Activated T-cell treated with anti-CD3 and anti-CD28 coated beads, Interleukin-2, amount 50 U/mL, for 24 hours (primary cell): ENCODE measurements at places on chromosomes 7 and 10.

DNA sequence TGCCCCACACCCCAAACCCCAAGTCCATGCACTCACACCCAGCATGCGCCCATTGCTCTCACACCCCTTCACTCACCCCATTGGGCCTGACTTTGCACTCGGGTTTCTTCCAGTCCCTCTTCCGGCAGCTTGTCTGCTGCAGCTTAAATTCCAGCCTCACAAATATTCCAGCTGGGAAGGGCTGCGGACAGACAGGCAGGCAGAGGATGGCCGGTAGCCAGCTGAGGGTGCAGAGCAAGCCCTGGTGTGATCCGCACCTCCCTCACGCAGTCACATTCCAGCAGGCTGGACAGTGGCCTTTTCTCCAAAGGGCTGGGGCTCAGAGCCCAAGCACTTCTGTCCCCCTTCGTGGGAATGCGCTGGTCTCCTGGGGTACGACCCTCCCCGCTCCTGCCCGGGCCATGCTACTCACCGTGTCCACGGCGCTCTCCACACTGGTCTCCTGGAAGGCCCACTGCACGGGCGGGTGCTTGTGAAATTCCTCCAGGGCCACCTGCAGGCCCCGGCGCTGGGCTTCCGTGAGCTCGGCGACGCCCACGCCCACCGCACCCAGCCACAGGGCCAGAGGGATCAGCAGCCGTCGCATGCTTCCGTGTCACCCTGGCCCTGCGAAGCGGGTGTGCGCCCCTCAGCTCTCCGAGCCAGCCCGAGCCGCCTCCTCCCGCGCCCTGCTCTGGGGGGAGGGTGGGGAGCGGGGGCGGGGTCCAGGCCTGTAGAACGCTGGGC, 1.2 kb downstream of the RARRES2 start:
- no peak for DNase-seq

DNA sequence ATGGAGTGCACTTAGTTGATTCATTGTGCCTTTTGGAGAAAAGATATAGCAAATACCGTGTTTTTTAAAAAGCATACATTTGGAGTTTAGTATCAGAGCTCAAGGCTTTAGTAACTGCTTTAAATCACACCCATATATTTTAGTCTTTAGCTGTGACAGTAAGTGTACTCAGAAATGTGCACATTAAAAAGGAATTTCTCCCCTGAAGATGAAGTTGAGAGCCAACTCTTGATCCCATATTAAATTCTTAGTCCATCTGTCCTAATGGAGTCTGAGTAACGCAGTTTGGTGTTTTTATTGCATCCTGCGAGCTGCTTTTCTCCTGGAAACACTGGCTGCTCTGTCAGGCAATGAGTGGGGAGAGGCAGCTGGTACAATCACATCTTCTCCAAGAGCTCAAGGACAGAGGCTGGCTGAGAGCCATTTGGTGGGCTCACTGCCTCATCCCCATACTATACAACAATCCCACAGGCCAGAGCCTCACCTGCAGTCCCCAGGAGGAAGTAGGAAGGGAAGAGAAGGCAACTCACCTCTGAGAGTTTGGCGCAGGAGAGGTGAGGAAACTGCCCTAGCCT, 473.6 kb upstream of the C7orf33 start:
- DNase-seq = no peak

- no peak for DNase-seq
These were observed 69.8 kb downstream of the ZMIZ1 start for GRCh38 chr10:79138449-79139123.

DNA sequence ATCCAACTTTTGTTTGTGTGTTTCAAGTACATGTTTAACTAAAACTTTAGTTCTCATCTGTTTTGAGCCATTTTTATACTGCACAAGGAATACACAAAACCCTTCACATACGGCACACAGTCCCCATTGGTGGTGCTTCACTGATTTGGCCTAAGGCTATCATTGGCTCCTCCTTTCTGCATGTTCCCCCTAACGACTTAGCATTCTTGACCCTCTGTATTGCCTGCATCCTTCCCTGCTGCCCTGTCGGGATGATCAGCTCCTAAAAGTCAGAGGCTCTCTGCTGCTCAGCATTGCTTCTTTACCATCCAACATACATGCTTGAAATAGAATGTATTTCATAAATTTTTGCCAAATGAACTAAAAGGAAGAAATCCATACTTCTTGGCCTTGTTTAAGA, 111.4 kb upstream of the ABCB5 start:
- no peak for DNase-seq

DNA sequence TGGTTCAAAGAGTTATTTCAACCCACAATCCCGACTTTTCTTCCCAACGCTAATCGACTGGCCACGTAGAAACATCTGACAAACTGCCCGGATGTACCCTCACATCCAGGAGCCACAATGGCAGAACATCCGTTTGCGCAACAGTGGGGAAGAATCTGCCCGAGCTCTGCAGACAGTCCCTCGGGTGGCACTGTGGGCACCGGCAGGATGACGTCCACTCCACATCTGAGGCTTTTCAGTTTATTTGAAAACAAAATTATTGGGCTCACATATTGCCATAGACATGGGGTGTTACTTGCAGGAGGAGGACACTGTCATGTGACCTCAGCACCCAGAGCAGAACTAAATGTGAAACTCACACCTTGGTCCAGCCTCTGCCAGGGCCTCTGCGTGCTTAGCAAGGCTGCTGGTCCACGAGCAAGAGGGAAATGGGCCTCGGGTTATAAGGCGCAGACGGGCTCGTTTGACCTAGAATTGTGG, 84.1 kb downstream of the MKI67 start:
- DNase-seq = no peak

GRCh38 chr10:34912771-34913170, 97.7 kb upstream of the PARD3 start:
- DNase-seq = no peak

DNA sequence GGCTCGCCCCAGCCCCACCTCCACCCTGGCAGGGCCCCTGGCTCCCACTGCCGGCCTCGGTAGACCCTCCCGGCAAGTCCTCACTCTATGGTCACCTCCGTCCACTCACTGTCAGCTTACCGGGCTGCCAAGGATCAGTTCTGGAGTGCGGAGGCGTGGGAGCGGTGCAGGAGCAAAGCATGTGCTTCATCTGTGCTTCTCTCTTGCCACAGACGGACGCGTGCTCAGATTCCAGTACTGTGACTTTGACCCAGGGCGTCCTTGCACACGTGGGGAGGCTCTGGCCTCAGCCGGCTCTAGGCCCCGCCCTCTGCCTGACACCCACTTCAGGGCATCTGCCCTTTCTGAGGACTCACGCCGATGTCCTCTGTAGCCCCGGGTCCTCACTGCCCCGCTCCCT, 547.5 kb upstream of the FOXK1 start:
- no peak for DNase-seq

DNA sequence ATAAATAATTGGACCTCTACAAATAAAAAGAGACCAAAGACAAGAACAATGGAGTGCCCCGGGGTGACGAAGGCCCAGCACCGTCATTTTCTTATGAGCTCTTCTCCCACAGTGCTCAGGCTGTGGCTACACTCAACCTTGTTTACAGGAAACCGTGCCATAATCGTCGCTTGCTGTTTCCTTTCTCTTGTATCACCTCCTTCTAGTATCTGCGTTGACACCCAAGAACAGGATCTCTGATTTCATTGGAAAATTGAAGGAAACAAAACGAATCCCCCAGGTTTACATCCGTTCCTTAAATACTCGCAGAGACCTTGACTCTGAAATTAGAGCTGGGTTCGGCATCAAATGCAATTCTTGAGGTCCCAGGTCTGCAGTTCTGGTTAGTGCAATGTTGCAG, 1.7 kb upstream of the IGFBP3 start:
- no peak for DNase-seq

DNA sequence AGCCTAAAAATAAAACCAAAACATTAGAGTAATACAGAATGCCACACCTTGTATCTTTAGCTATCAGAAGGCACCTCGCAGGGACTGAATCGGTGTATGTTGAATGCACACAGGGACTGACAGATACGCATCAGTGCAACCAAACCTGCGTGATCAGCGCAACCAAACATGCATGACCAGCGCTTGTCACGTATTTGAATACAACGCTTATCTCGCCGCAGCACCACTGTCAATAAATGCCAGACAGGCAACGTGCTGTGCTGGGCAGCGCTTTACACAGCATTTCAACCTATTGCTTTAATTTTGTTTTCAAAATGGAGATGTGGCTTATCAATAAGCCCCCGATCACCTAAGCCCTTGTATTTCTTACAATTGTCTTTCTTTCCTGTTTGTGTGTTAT, 242.4 kb downstream of the SFMBT2 start:
- DNase-seq = no peak

DNA sequence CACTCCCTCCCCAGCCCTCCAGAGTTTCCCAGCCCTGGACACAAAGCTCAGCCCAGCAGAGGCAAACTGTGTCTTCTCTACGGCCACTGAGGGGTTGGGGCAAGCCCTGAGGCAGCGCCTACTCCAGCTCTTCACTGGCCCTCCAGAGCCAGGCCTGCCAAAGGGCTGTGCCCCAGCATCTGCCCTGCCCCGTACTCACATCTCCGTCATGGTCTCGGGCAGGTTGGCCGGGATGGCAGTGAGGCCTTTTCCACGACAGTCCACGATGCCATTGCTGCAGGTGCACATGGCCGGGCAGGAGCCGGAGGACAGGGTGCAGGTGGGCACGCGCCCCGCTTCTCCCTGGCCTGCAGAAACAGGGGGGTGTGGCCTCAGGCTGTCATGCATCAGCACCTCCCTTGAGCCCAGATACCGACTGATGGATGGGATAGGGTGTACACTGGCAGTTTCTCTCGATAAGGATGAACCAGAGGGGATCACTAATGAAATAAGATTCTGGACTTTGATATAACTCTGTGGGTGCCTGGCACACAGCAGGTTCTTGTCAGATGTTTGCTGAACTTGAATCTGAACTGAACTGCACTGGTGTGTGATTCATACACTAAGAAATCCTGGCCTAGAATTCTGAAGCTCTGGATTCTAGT, 125.2 kb downstream of the SLIT1 start:
- no peak for DNase-seq

DNA sequence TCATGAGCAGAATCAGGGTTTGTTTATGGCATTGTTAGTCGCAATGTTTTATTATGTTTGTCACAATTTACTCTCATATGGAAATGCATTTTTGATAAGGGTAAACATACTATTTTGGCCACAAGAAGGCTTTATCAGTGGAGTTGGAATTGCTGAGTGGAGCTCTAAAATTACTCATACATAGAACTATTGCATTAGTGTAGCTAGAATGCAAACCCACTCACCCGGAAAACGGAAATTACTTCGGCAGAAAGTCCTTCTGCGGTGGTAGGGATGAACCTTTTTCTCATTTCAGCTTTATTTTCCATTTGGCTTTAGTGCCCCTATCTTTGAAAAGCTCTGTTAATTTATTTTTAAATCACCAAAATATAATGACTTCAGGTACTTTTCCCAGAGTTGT, 42.8 kb upstream of the NPY start:
- no peak for DNase-seq

DNA sequence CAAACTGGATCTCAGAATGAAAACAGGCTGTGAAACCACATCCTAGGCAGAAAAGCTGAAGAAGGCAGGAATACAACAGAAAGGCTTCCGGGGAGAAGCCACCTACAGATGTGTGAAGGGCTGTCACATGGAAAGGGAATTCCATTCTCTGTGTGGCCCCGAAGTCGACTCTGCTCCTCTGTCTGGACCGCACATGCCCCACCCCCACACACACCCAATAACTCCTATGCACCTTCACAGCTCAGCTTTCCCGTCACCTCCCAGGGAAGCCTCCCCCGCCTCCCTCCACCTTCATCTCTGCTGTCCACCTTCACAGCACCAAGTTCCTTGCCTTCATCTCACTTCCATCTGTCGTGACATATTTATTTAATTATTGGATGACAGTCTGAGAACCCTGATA, 23.4 kb upstream of the ENO4 start:
- no peak for DNase-seq

GRCh38 chr7:144127714-144128334, 4.8 kb downstream of the OR2A14 start:
- peak; percentile 92 for DNase-seq

DNA sequence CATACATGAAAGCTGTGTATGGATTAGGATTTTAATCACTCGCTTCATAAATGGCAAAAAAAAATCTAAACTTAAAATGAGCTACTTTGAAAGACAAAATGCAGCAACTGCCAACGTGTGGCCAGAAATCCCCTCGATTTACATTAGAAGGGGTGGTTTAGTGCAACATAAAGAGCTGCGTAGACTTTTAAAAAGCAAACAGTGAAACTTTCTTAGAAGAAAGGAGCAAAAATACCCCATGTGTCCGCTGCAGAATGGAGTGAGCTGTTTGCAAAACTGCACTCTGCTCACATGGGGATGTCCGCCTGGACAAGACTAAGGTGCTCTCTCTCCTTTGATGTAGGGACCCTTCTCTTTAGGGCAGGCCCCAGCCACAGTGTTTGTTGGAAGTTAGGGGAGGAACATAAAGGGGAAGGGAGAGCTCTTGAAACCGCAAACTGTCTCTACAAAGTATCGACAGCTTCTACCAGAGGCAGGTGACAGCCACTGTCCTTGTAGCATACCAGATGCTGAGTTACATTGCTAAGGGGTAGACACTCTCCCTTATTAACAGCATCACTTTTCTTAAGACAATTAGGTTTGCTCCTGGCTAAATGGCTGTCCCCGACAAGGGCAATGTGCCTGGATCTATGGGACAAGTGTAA, 528.1 kb downstream of the KCNMA1 start:
- no peak for DNase-seq

GRCh38 chr7:13414181-13414580, 575.3 kb downstream of the ETV1 start:
- no peak for DNase-seq

- DNase-seq = no peak
These were observed 134.4 kb upstream of the CDK1 start for GRCh38 chr10:60643874-60644273.

DNA sequence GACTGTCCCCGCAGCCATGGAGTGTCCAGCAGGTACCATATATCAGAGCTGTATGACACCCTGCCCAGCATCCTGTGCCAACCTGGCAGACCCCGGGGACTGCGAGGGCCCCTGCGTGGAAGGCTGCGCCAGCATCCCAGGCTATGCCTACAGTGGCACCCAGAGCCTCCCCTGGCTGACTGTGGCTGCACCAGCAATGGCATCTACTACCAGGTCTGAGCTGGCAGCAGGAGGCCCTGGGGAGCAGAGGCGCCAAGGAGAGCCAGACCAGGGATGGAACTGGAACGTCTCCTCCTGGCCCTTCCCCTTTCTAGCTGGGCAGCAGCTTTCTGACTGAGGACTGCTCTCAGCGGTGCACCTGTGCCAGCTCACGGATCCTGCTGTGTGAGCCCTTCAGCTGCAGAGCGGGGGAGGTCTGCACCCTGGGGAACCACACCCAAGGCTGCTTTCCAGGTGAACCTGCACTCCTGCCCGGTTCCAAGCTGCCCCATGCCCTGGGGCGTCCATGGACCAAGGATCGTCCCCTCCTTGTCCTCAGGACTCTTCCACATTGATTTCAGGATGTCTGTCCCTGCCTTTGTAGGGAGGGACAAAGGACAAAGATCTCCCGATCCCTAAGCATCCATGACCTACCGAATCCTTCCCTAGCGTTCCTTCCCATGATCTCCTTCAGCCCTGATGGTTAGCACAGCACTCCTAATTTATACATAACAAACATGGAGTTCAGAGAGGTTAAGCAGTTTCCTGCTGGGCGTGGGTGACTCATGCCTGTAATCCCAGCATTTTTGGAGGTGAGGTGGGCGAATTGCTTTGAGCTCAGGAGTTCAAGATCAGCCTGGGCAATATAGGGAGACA, 33.3 kb downstream of the EPHB4 start:
- DNase-seq = no peak
